ENCODE measurements at places on chromosomes 7 and 10. TPM values are rescaled to one million over a fixed set of nuclear protein-coding genes. Genes with fewer than 3 reads are reported as not detected.

The KCNH2 gene
- 7.3 TPM for total RNA-seq

The INMT gene
- total RNA-seq: 35.5 TPM

The DMBT1 gene
- total RNA-seq: not detected

The CCL26 gene
- total RNA-seq: not detected

The TBL2 gene
- 54.8 TPM for total RNA-seq

The METTL27 gene
- total RNA-seq: 1.6 TPM

The FOXI2 gene
- total RNA-seq: not detected

The DLX6 gene
- not detected for total RNA-seq

The HDAC9 gene
- total RNA-seq: 52.7 TPM

The VSIR gene
- total RNA-seq: 13.6 TPM

The SH2D4B gene
- under 0.01 TPM for total RNA-seq

The PDZD7 gene
- 1.0 TPM for total RNA-seq

The GTPBP10 gene
- total RNA-seq: 9.4 TPM

The DBNL gene
- total RNA-seq: 41.2 TPM

The ZNF727 gene
- under 0.01 TPM for total RNA-seq

The MYO1G gene
- total RNA-seq: 1.6 TPM

The ANKRD61 gene
- not detected for total RNA-seq

The CDH23 gene
- total RNA-seq: 3.7 TPM

The UPP1 gene
- 1.0 TPM for total RNA-seq

The ZC3HAV1L gene
- total RNA-seq: 16.7 TPM

The NME8 gene
- not detected for total RNA-seq

The SSBP1 gene
- total RNA-seq: 101 TPM

The UCN3 gene
- not detected for total RNA-seq

The MRLN gene
- total RNA-seq: 156 TPM

The IDI2 gene
- total RNA-seq: not detected

The HKDC1 gene
- total RNA-seq: not detected

The MNX1 gene
- total RNA-seq: not detected

The GPR26 gene
- total RNA-seq: not detected

The PTPN20 gene
- total RNA-seq: 3.7 TPM

The FGF8 gene
- 0.52 TPM for total RNA-seq

The GIMAP4 gene
- total RNA-seq: 25.6 TPM

The GIMAP1 gene
- 1.0 TPM for total RNA-seq

The BMI1 gene
- total RNA-seq: 31.3 TPM

The CFAP43 gene
- 2.1 TPM for total RNA-seq

The PON1 gene
- not detected for total RNA-seq

The ZDHHC16 gene
- 32.4 TPM for total RNA-seq

The LRIT1 gene
- not detected for total RNA-seq

The CCL24 gene
- total RNA-seq: not detected

The C7orf33 gene
- total RNA-seq: not detected

The IFIT3 gene
- 12.0 TPM for total RNA-seq

All from skeletal muscle tissue (tissue), 5 donors.